ENCODE measurements at places on chromosomes 12 and 14. TPM values are rescaled to one million over a fixed set of nuclear protein-coding genes. Genes with fewer than 3 reads are reported as not detected.

- no peak for DNase-seq
Observed at GRCh38 chr14:99757331-99758070, 35.7 kb upstream of the EML1 start.

DNA sequence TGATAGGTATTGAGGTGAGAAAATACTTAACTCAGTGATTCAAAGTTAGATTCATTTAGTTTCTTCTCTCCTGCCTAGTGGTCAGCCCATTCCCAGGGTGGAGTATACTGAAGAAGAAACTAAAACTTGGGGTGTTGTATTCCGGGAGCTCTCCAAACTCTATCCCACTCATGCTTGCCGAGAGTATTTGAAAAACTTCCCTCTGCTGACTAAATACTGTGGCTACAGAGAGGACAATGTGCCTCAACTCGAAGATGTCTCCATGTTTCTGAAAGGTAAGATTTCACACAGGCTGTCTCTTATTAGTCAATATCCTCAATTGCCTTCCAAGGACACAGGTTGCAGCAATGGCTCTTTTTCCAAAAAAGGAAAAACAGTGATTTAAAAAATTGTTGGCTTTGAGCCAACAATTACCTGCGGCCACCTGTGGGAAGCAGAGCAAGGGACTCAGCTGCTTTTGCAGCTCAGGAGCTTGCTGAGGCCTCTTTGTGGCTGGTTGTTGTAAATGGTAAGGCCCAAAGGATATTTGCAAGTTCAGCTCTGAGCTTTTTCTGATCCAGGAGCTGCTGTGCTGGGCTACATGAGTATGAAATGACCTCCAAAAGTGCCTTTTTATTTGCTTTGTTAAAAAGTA, 33.9 kb downstream of the TPH2 start:
- DNase-seq: no peak

- peak; percentile 41 for DNase-seq
Observed at GRCh38 chr12:124053851-124054250, 80.8 kb downstream of the ZNF664 start.

DNA sequence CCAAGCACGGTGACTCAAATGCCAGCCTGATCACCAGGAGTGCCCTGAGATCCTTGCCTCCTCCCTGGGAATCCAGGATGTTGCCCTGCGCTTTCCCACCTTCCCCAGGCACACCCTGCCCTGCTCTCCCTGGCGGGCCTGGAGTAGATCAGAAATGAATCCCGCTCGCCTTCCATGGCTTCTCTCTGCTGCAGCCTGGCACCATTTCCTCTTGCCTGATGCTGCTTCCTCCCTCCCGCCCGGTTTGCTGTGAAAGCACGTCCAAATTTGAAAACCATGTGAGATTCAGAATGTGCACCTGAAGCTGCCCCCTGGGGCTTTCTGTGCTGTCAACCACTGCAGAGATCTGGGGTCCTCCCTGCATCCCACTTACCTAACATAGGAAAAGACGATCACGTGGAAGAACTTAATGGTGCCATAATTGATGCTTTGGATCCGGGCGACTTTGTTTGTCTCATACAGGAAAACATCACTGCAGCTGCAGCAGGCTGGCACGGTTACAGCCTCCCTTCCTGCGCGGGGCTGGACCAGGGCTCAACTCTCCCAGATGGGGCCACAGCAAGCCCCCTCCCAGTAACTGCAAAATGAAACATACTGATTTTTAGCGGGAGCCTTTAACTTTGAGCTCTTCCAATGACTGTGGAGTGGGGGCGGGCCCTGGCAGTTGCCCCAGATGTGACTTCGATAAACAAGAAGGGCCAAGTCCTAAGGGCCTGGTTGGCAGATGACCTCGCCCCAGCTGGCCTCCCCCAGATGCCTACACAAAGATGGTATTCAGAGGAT, 24.9 kb upstream of the C12orf76 start:
- DNase-seq: peak; percentile 21

GRCh38 chr14:73102806-73103497, 33.4 kb upstream of the PSEN1 start:
- DNase-seq: no peak

DNA sequence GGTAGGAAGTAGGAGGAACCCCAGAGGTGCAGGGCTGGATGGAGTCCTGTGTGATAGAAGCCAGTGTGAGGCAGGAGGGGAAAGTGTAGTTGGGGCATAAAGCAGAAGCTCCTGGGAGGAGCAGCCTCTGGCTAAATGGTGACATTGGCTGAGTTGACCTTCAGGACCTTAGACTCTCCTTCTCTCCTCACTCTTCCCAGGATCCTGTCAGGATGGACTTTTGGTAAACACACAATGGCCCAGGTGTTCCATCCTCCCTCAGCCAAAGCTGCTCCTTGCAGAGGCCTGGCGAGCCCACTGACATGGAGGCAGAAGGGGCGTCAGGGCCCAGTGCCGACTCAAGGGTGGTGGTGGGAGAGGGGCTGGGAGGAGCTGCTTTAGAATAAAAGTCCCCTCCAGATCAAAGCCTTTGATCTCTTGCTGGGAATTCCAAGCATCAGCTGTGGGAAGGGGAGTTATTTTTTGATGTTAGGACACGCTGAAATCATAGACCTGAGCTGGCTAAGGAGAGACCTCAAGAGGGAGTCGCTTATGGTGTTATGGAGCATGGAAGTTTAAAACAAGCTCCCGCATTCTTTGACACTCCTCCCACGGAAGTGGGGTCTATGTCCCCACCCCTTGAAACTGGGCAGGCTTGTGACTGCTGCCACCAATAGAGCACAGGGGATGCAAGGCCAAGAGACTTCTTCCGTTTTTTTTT, 44.1 kb downstream of the SMIM41 start:
- DNase-seq: no peak

GRCh38 chr12:122942637-122943036, 23.6 kb downstream of the ABCB9 start:
- no peak for DNase-seq

- DNase-seq: no peak
Observed at GRCh38 chr12:91813701-91814100, 331.9 kb downstream of the BTG1 start.

- DNase-seq: no peak
Observed at GRCh38 chr14:75832621-75833297, 149.0 kb downstream of the TGFB3 start.

DNA sequence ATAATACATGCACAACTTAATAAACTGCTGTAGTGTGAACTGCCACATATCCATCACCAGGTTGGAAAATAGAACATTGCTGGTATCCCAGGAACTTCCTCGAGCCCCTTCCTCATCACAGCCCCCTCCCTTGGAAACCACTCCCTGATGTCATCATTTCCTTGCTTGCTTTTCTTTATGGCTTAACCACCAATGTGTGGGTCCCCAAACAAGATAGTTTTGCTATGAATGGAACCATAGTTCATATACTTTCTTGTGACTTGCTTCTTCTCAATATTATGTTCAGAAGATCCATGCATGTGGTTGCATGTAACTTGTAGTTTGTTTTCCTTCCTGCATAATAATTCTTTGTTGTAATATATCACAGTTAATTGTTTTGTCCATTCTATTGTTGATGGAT, 8.9 kb upstream of the WNT5B start:
- DNase-seq: no peak

- DNase-seq: peak; percentile 23
Observed at GRCh38 chr14:86654558-86655184, 1124.7 kb downstream of the FLRT2 start.

- no peak for DNase-seq
Observed at GRCh38 chr12:104741497-104742367, 216.4 kb downstream of the SLC41A2 start.

DNA sequence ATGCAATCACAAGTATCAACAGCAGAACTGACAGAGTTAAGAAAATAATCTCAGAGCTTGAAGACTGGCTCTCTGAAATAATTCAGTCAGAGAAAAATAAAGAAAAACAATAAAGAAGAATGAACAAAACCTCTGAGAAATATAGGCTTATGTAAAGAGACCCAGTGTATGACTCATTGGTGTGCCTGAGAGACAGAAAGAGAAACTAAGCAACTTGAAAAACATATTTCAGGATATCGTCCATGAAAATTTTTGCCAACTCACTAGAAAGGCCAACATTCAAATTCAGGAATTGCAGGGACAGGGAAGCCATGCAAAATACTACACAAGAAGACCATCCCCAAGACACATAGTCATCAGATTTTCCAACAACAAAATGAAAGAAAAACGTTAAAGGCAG, 56.2 kb downstream of the APOBEC1 start:
- no peak for DNase-seq

DNA sequence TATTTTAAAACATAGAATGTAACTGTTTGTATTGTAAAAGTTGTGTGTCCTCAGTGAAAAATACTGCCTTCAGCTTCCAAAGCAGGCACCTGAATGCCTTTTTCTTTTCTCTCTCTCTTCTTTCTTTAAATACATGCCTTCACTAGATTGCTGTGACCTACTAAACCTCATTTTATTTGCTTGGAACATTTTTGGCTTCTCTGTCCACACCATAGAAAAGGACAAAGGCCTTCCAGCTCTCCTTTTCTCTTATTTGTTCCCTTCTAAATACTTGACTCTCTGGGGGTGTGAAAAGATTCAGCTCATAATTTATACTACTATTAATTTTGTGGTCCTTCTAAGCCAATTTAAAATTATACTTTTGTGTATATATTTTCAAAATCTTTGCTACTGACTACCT, 38.4 kb downstream of the PPM1A start:
- DNase-seq: no peak

DNA sequence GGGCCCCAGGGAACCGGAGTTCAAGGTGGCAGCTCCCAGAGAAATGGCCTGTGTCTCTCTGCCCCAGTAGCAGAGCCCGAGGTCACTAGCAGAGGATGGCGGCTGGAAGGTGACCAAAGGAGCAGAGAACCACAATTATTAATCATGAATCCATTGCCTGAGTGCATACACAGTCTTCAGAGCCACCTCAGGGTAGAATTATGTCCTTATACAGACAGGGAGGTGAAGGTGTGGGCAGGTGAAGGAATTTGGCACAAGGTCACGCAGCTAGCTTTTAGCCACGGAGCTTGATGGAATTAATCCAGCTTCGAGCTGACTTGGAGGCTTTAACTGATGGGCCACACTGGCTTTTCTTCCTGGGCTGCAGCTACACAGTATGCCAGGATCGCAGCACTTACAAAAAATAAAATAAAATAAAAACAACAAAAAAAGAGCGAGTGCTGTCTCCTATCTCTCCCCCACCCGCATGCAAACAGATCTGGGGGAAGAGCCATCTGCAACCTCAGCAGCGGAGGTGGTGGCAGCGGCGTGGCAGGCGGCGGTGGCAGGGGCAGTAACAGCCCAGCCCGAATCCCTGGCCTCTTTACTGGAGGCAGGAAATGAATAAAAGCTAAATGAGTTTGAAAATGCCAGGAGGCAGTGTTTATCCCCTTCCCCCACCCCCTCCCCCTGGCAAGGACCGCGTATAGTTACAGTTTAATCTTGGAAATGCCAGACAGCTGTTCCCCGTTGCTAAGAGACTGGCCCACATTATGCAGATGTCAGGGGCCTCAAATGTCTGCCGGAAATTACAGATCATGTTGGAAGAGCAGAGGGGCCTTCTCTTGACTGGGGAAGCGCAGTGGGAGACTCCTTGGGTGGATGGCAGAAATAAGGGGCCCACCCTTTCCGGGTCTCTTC, 93.5 kb downstream of the LRRC74A start:
- DNase-seq: no peak

GRCh38 chr12:53744751-53745150, 7.0 kb downstream of the CISTR start:
- no peak for DNase-seq

- DNase-seq: no peak
Observed at GRCh38 chr14:99838639-99839134, 45.5 kb downstream of the EML1 start.

DNA sequence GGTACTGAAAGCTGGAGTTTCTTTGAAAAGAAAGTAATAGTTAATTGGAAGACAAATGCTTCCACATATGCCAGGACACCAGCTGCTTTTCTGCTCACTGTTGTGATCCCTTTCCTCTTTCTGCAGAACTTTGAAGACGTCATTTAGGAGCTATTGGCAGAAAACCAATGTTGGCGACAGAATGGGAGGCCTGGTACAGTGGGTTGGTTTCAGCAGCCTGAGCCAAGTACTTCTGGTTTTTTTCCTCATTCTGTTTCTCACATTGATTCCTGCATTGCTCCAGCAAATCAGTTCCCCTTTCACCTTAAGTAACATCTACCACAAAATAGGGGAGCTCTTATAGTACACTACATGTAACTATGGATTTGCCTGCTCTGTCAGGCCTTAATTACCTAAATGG, 96.9 kb downstream of the FIGNL2 start:
- no peak for DNase-seq

DNA sequence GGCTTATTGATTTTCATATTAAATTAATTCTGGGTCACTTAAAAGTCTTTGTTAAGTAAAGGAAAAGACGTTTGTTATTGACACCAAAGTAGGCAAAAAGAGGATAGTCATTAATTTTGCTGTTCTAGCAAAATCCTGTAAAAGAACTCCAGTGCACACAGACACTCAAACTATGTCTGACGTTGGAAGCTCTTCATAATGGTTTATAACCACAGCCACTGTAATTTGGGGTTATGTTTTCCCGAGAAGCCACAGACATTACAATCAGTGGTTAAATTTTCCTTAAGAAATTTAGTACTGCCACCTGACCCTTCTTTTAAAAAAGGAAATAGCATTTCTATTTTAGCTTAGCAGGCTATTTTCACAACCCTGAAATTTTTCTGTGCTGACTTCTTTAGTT, 267.5 kb downstream of the CCDC91 start:
- no peak for DNase-seq

- DNase-seq: no peak
Observed at GRCh38 chr12:3127832-3128231, 50.7 kb downstream of the TSPAN9 start.

DNA sequence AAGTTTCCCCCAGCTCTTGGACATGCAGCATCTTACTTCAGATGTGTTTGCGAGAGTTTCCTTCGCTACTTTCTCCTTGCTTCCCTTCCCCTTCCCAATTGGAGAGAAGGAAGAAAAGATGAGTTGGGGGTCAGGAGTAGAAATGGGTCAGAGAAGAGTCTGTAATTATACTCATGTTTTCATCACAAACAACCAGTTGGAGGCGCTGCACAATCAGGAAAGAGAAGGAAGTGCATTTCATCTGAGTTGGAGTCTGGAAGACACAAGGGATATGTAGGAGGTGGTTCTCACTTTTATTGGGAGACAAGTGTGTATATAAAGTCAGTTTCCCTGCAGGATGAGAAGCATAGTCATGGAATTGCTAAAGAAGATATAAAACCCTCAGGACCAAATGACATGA, 31.3 kb upstream of the VSX2 start:
- no peak for DNase-seq

GRCh38 chr14:74611650-74612349, at the start of gene LTBP2:
TSS of gene LTBP2 (minus strand) at chr14:74612237. CDS start at chr14:74611944, 293 bp downstream.
- DNase-seq: no peak

Gene FNTB
- 17.9 TPM for total RNA-seq

Gene ANO4
- total RNA-seq: not detected

Gene TAS2R42
- not detected for total RNA-seq

Gene AMN
- total RNA-seq: not detected

Gene EXOC3L4
- 0.66 TPM for total RNA-seq

Gene NUP37
- 20.6 TPM for total RNA-seq

Gene KLHDC1
- 10.0 TPM for total RNA-seq

Gene TMEM30B
- 0.22 TPM for total RNA-seq

Gene PIK3C2G
- total RNA-seq: not detected

All from left ventricle myocardium inferior (tissue), 1 donor.